IPS DF 6.9 (cell line): ENCODE measurements at places on chromosomes 3 and 15.

DNA sequence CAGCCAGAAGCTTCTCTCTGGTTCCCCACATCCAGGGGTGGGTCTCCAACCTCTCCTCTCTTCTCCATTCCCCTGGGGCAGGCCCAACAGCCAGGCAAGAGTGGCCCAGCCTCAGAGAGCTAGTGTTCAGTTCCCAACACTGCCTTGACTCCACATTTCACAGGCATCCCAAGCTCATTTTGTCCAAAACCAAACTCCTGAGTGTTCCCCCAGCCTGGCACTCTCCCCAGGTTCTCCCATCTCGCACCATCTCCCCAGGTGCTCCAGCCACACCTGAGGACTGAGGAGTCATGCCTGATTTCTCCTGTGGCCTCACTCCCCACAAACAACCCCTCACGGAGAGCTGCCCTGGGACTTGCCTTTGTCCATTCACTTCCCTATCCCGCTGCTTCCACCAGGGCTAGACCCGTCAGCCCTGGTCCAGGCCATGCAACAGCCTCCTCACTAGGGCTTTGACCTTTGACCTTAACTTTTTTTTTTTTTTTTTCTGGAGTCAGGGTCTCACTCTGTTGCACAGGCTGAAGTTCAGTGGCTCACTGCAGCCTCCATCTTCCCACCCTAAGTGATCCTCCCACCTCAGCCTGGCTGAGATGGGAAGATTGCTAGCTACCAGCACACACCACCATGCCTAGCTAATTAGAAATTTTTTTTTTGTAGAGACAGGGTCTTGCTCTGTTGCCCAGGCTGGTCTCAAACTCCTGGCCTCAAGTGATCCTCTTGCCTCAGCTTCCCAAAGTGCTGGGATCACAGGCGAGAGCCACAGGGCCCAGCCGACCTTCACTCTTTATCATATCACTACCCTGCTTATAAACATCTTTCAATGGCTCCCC is 3.9 kb upstream of the CSK start:
- no peak for DNase-seq

DNA sequence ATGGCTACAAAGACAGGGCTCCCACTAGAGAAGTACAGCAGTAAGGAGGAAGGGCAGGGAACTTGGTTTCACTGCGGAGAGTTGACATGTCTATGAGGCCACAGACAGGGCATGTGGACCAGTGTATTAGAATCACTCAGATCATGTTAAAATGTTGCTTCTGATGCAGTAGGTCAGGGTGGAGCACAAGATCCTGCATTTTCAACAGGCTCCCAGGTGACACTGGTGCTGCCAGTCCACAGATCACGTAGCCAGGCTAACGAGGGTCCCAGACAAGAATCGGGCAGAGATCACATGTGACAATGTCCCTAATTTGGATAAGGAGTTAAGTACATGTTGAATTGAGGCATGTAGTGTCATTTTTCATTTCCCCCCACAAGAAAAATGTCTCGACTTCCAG is 73.6 kb downstream of the SPSB4 start:
- no peak for DNase-seq

DNA sequence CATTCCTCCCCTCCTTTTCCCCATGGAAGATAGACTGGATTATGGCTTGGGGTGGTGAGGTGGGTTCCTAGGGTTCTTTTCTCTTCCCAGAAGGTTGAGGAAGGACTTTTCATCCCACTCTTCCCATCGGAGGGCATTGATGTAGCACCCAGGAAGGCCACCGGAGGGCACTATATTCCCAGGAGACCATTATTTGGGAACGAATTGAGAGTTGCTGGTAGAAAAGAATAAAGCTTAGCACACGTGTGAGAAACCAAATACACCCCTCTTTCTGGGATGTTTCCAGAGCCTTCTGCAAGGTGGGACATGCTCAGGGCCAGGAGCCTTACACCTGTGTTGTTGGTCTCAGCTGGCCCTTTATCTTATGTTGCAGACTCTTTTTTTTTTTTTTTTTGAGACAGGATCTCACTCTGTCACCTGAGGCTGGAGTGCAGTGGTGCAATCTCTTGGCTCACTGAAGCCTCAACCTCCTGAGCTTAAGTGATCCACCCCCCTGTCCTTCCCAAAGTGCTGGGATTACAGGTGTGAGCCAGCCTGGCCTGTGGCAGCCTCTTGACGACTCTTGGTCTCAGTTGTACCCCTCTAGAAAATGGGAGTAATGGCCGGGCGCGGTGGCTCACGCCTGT is 6.3 kb upstream of the CDC25A start:
- peak; percentile 71 for DNase-seq

- no peak for DNase-seq
Observed at GRCh38 chr15:87976552-87976951, 280.0 kb downstream of the NTRK3 start.

DNA sequence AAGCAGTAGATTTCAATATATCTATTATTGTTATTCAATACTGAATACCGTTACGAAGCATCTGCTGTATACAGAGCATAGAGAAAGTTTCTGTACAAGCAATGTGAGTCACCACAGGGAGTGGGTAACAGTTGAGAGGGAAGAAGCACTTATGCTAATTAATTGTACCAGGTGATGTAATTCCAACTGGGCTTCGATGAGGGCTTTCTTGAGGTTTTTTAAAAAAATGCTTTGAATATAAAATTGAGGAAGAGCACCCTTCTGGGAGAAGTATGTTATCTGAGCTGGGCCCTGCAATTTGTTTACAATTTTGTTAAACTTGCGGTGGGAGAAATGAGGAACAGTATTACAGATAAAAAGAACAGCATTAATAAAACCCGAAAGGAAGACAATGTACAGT is 197.9 kb downstream of the TPRG1 start:
- DNase-seq, result no peak

GRCh38 chr3:152452318-152452717 is 183.6 kb downstream of the MBNL1 start:
- no peak for DNase-seq

GRCh38 chr3:195407531-195408409 is 35.0 kb downstream of the ACAP2 start:
- DNase-seq, result no peak

DNA sequence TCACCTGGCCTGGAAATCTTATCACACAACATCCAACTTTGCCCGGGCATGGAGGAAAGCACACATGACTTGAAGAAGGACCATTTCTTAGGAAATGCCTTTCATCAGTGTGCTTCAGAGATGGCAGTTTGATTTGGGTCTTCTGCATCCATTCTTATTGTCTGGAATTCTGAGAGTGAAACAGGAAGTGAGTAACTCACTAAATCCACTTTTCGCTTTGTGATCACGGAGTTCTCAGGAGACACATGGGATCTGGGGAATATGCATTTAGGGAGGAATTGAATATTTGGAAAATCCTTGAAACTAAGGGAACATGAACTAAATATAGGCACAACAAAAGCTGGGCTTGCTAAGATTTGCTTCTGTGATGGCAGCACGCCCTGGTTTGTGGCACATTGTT is 212.5 kb upstream of the FEZF2 start:
- no peak for DNase-seq

DNA sequence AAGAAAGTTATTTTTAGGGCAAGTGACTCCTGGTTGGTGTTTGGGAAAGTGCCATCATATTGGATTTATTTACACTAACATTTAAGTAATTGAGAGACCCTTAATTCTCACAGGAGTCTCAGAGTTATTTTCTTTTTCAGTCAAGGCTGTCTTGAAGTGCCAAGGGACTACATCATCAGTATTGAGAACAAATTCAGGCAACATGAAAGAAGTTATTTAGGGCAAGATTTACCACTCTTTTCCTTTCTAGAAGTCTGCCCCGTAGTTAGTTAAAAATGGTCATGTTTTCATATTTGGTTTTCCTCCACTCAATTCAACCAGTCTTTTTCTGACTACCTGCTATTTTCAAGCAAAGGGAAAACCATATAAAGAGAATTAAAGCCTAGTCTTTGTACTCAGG is 6.1 kb downstream of the B4GALT4 start:
- no peak for DNase-seq

DNA sequence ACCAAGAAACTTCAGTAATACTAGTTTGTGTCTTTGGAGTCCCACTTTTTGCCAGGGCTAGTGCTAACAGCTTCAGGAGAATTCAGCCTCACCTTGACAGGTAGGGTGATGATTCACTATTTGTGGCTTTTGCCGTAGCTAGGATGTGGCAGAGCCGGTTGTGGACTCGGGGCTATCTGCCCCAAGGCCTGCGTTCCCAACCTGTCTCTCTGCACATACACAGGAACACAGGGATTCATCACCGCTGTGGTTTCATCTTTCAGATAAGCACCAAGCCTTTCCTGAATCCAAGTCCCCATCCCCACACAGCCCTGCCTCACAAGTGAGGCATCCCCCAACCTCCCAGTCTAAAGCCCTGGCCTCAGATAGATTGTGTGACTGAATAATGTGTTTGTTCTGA is 45.2 kb upstream of the POLG start:
- no peak for DNase-seq

DNA sequence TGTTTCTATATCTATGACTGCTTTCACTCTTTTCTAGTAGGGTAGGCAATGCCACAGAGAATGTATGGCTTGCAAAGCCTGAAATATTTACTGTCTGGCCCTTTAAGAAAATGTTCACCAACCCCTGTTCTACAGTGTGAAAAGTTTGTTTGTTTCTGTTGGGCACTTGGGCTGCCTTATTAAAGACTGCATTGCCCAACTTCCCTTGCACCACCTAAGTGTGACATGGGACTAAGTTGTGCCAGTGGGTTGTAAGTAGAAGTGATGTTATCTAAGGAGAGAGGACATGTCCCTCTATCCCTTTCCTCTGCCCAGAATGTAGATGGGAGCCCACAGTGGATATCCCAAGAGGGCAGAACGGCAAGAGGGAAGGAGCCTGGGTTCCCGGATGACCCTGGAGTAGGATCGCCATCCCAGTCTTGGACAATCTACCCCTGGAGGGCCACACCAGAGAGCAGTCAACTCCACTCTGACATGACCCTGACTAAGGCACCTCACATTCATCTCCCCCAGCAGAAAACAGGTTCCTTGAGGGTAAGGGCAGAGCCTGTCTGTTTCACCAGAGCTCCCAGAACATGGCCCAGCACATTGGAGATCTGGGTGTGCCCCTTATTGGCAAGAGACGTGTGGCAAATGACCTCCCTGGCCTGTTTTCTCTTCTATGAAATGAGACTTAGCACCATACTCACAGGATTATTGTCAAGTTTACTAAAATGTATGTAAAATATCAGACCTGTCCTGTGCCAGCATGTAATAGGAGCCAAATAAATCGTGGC is 138.8 kb downstream of the SMAD6 start:
- DNase-seq, result no peak

GRCh38 chr15:31870328-31871165 is 159.8 kb upstream of the CHRNA7 start:
- DNase-seq, result peak; percentile 39
